A549 treated with Hydrocortisone at 1 μM for 4 hours (cell line): ENCODE measurements at places on chromosomes 13 and 19. TPM values are rescaled to one million over a fixed set of nuclear protein-coding genes. Genes with fewer than 3 reads are reported as not detected.

Gene MEIOSIN
- 0.03 to 0.12 TPM (median 0.05 TPM) in 5 replicates for total RNA-seq

Gene LPAR2
- 4.0 to 4.7 TPM (median 4.0 TPM) in 5 replicates for total RNA-seq

Gene FBXO46
- 7.0 to 10.2 TPM (median 9.2 TPM) in 5 replicates for total RNA-seq

Gene TTC9B
- total RNA-seq = 0.16 to 0.79 TPM (median 0.45 TPM) in 5 replicates

Gene CYP4F2
- total RNA-seq = 0.06 to 0.17 TPM (median 0.17 TPM) in 4 of 5 replicates, not detected in the other

Gene RXFP2
- total RNA-seq = not detected in 5 replicates

Gene CEACAM4
- not detected in 5 replicates for total RNA-seq

Gene FPR3
- not detected in 5 replicates for total RNA-seq

Gene ISYNA1
- 25.7 to 42.9 TPM (median 40.8 TPM) in 5 replicates for total RNA-seq

Gene ZNF486
- not detected in 5 replicates for total RNA-seq

Gene SUGP1
- 21.3 to 30.2 TPM (median 24.2 TPM) in 5 replicates for total RNA-seq

Gene ATXN8OS
- not detected in 5 replicates for total RNA-seq

Gene CERS1
- total RNA-seq = 3.4 to 5.6 TPM (median 5.0 TPM) in 5 replicates

Gene GZMM
- 0.30 to 0.48 TPM (median 0.39 TPM) in 5 replicates for total RNA-seq

Gene ZNF177
- total RNA-seq = 0.43 to 0.76 TPM (median 0.58 TPM) in 5 replicates

Gene KCTD12
- 1.2 to 2.1 TPM (median 1.6 TPM) in 5 replicates for total RNA-seq

Gene IER2
- 32.1 to 46.5 TPM (median 41.5 TPM) in 5 replicates for total RNA-seq

Gene MBD3L3
- total RNA-seq = 0.12 TPM in 1 of 5 replicates, not detected in the others

Gene OR7D2
- total RNA-seq = not detected in 5 replicates

Gene ADPRHL1
- total RNA-seq = 14.4 to 18.4 TPM (median 14.5 TPM) in 5 replicates

Gene TMEM59L
- total RNA-seq = 3.8 to 7.0 TPM (median 5.9 TPM) in 5 replicates

Gene GPR183
- not detected in 5 replicates for total RNA-seq

Gene ZNF274
- 14.3 to 16.5 TPM (median 14.7 TPM) in 5 replicates for total RNA-seq

Gene ZNF417
- 2.5 to 5.8 TPM (median 3.5 TPM) in 5 replicates for total RNA-seq

Gene PTH2
- not detected in 5 replicates for total RNA-seq

Gene OR10H1
- not detected in 5 replicates for total RNA-seq

Gene LSM14A
- total RNA-seq = 198 to 349 TPM (median 225 TPM) in 5 replicates

Gene GAPDHS
- total RNA-seq = 0.09 TPM in 1 of 5 replicates, not detected in the others

Gene ZNF160
- total RNA-seq = 6.8 to 10.2 TPM (median 7.6 TPM) in 5 replicates

Gene LGALS4
- total RNA-seq = 0.17 to 0.68 TPM (median 0.59 TPM) in 5 replicates

Gene SIGLEC5
- total RNA-seq = not detected in 5 replicates

Gene IGFL3
- 0.35 to 0.39 TPM in 2 of 5 replicates, not detected in the others for total RNA-seq

Gene ISOC2
- 50.1 to 63.3 TPM (median 58.1 TPM) in 5 replicates for total RNA-seq

Gene ERCC5
- 15.5 to 20.3 TPM (median 16.6 TPM) in 5 replicates for total RNA-seq

Gene SPACA4
- not detected in 5 replicates for total RNA-seq

Gene FFAR2
- not detected in 5 replicates for total RNA-seq

Gene DLEU7
- not detected in 5 replicates for total RNA-seq

Gene PDE4C
- 0.20 to 0.63 TPM (median 0.33 TPM) in 5 replicates for total RNA-seq

Gene PPP1R15A
- total RNA-seq = 74.1 to 126 TPM (median 95.1 TPM) in 5 replicates

Gene DAND5
- 0.07 TPM in 1 of 5 replicates, not detected in the others for total RNA-seq

Gene IGFL2
- total RNA-seq = 0.30 to 1.5 TPM (median 0.38 TPM) in 5 replicates

Gene ARRDC5
- not detected in 5 replicates for total RNA-seq

Gene RDH8
- 0.09 to 0.44 TPM (median 0.21 TPM) in 5 replicates for total RNA-seq
